ENCODE measurements at places on chromosomes 7 and 10.

DNA sequence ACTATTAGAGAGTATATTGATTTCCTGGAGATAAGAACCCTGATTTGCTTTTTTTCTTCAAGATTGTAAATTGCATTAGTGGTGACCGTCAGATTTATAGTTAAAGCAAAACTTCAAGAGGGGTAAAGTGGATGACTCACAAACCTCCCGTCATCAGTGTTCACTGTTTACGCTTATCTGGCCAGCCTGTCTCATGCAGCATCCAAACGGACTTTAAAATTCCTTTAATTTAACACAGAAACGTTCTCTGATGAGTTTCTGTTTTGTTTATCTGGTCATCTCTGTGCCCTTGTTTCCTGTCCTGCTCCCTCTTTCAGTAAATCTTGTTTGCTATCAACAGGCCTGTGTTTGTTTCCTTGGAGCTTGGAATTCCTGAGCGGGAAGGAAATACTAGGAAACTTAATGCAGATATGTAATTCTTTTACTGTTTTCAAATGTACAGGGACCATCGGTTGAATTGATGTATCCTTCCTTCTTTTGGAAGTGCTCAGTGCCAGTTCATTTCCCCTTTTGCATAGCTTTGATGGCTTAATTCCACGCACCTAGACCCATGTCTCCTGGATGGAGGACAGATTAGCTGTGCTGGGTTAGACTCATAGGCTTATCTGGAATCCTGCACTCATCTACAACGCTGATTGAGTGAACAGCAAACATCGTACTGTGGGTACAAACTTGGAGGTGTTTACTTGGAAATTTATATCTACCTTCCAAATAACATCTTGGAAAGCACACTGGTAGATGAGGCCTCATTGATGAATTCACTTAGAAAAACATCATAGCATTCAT lies 21.3 kb downstream of the PTPRE start:
- DNase-seq: no peak

DNA sequence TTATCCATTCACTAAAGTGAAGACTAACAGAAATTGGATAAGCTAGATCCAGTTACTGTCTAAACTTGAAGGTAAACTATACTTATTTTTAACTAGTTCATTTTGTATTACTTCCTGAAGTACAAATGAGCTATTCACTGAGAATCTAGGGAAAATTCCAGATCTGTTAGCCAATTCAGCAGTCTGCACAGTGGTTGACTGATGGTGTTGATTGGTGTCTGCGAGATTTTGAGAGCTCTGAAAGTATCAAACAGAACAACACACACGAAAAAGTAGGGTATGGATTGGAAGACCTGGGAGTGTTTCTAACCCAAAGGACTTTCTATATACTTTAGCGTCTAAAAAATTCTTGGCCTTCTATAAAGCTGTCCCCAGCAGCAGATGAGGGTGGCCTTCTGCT lies 33.6 kb upstream of the AGR2 start:
- no peak for DNase-seq

DNA sequence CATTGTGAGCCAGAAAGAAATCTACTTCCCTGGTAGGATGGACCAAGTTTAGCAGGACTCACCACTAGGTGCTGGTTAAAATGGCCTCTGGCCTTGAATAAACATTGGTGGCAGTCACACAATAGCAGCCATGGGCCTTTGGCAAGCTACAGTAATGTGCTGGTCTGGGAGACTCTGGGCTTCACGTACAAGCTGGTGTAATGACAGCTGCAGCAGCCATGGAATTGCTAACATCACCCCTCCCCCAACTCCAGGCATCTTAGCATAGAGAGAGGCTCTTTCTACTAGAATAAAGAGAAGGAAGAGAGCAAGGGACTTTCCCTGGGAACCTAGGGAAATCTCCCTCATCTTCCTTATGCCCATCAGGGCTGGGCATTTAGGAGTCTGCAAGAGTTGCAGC lies 205.1 kb upstream of the SEMA3A start:
- no peak for DNase-seq

DNA sequence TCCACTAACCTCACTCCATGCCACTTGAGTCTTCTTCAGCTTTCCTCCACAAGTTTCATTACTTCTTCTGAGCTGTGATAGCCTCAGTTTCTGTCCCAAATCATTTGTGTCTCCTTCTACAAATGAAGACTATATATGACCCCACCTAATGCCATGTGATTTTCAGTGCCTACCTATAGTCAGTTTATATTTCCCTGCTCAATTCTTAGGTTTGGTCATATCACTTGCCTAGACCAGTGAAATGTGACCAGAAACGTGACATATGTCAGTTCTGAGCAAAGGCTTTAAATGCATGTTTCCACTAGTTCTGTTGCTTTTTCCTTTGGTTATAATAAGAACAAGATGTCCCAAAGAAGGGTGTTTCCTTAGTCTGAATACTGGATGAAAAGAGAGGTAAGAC lies 24.6 kb upstream of the REEP3 start:
- DNase-seq: no peak

DNA sequence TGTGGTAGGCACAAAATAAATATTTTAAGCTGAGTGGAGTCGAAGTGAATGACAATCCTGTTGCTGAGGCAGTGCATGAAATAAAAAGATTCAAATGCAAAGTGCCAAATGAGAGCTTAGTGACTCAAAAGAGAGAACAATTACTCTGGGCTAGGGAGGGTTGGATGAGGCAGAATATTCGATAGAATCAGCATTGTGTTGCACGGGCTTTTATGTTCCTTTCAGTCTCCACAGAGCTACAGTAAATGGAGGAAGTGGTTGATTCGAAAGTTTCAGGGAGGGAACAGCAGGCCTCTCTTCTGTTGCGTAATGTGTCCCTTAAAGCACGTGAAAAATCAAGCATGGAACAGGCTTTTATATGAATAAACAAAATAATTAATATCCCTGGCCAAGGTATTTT lies 599.3 kb upstream of the CELF2 start:
- no peak for DNase-seq
